ENCODE measurements at places on chromosomes 5 and 9.

DNA sequence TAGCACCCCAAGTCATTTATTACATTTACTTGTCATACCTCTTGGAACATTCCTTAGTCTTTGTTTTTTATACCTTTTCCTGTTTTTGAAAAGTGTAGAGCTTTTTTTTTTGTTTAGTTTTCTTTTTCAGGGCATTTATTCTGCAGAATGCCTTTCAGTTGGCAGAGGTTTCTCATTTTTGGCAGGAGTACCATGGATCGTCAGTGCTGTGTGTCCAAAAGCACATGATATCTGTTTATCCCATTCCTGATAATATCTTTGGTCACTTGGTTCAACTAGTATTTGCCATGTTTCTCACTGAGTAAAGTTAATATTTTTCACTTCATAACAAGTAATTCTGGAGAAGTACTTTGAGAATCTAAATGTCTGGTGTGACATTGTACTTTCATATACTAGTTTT lies 10.7 kb downstream of the OGN start:
- no peak for DNase-seq

DNA sequence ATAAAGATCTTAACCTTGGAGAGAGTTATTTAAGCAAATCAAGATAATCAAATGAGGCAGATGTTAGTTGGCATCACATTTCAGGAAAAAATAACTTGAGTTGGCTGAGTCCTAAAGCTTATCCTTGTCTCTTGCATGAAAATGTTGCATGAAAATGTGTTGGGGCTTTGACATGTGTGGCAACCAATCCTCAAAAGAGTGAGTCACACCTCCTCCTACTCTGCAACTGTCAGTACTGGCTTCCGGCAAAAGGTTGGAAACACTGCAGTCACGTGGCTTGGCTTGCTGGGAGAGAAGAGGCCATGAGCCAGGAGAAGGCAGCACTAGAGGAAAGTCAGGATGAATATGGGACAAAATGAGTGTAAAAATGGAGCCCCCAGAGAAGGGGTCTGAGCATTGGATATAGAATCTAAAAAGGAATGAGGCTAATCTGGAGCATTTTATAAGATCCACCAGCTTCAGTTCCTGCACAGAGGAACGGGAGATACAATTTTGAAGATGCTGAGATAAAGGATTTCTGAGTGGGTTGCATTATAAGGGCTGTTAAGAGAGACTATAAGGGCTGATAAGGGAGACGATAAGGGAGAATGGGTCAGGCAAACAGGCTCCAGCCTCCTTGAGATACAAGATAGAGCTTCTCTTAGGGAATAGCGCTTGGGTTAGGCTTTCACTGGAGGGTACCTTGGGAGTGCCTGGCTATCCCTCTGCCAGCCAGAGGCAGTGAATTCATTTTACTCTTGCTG lies 43.1 kb downstream of the SPATA31D1 start:
- DNase-seq = no peak

GRCh38 chr5:127203818-127204217 lies 86.8 kb upstream of the MEGF10 start:
- DNase-seq = no peak

- no peak for DNase-seq
Measured at GRCh38 chr5:94240993-94241651, 377.3 kb downstream of the KIAA0825 start.

DNA sequence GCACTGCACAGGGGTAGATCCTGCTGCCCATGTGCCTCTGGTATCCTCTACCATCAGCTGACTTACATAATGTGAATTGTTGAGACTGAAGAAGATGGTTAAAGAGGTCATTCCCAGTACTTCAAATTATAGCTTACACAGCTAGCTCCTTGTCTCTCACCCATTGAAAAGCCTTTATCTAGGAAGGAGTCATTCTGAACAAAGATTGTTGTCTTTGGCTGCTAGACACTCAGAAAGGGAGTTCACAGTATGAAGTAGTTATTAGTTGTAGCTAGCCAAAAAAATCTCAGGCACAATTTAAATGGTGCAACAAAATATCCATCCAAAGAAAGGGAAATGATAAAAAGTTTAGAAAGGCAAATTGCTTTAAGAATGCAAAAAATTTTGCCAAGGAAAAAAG lies 102.0 kb upstream of the NREP start:
- DNase-seq = no peak

- DNase-seq = no peak
Measured at GRCh38 chr5:136192015-136192525, 892 bp downstream of the SMIM32 start.

DNA sequence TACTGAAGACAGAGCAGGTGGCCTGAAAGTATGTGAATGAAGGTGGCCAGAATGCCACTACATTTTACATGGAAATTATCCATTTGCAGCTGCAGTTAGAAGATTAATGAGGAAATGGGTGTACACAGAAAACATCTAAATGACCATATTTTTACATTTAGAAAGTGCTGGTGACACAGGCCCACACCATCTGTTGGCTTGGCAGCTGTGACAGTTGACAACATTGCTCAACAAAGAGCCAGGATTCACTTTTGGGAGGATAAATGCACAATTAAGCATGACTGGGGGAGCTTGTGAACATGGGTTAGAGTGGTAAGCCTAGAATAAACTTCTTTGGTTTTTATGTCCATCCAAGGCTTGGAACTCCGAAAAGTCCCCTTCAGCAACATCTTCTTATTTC lies 360.5 kb downstream of the KCTD16 start:
- DNase-seq = no peak

- no peak for DNase-seq
Measured at GRCh38 chr5:144183254-144183889, 12.7 kb downstream of the KCTD16 start.

GRCh38 chr5:159402311-159402710 lies 72.0 kb upstream of the IL12B start:
- no peak for DNase-seq

- DNase-seq = no peak
Measured at GRCh38 chr9:95870906-95871305, 4.6 kb upstream of the ERCC6L2 start.

GRCh38 chr5:138458856-138459255 lies 6.4 kb upstream of the EGR1 start:
- no peak for DNase-seq

- no peak for DNase-seq
Measured at GRCh38 chr5:4189317-4189716, 593.7 kb downstream of the IRX1 start.

- no peak for DNase-seq
Measured at GRCh38 chr5:143132739-143133138, 270.7 kb downstream of the NR3C1 start.

- DNase-seq = no peak
Measured at GRCh38 chr5:57825031-57825686, 342.5 kb upstream of the ACTBL2 start.

DNA sequence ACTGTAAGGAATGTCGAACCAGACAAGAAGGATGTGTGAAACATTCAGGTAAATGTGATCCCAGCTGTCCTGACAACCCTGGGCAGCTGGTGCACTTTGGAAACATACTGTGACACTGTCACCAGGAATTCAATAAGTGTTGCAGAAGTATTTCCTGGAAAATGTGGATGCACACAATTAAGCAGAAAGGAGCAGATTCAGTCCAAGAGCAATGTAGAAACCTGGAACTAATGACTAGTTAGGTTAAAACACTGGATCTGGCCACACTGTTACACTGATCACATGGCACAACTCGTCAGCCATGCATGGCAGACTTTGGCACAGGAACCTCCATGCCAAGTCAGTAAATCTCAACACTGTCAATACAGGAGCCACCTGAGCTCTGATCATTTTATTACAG lies 109.0 kb downstream of the FAM174A start:
- no peak for DNase-seq

- DNase-seq = no peak
Measured at GRCh38 chr9:4297786-4298254, 2.0 kb downstream of the GLIS3 start.

DNA sequence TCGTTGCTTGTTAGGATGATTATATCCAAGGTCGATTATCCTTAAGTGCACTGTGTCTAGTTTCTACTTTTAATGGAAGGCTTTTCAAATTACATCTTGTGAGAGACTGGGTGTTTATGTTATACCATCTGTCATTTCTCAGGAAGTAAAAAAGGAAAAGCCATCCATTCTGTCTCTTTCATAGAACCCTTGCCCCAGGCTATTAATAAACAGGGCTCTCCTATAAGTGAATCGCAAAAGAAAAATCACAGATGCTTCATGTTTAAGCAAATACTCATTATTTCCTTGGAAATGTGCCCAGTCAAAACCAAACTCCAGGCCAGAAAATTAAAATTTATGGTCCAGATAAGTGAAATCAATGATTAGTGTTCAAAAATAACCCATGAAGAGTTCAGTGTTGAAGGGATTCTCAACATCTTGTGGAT lies 58.1 kb downstream of the STARD4 start:
- DNase-seq = no peak

GRCh38 chr5:174292348-174292747 lies 246.8 kb downstream of the NSG2 start:
- no peak for DNase-seq

- DNase-seq = no peak
Measured at GRCh38 chr5:155546075-155546474, 532.5 kb downstream of the KIF4B start.

DNA sequence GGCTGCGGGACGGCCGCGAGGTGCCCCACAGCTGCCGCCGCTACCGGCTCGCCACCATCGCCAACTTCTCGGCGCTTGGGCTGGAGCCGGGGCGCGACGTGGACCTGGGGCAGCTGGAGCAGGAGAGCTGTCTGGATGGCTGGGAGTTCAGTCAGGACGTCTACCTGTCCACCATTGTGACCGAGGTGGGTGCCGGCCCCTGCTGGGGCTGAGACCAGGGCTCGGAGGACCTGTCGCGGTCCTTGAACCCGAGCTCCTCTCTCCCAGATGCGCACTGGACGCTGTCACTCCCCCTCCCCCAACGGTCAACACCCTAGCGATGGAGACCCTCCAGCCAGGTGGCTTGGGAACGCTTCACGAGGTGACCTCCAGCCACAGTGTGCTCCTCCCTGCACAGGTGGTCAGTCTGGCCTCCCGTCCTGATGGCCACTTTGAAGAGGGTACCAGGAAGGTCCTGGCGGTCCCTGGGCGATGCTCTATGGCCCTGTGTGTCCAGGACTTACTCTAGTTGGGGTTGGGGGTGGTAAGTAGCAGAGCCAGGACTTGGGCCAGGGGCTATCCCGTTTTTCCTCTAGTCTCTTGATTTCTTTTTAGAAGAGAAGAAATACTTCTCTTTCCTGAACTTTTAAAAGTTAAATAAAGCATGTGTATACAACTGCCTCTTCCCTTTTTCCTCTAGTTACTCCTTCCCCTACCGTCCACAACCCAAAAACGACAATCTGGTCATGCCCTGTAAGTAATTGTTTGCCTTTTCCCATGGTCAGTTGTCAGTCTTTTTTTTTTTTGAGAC lies 866 bp downstream of the SLC22A5 start:
- no peak for DNase-seq

DNA sequence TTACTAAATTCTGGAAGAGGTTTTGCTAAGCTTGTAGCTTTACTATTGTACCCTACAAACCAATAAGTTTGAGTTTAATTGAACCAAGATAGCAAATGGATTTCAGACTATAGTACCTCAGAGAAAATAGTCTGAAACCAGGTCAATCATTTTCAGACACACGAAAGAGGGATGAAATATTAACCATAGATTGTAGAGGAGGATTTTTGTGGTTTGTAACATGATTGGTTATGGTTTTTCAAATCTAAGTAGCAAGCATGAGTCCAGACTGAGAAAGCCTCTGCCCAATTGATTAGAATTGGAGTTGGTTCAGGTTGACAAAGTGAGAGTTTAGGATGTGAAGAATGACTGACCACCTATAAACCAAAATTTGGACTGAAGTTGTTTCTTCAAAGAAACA lies 562.7 kb upstream of the DMAC1 start:
- no peak for DNase-seq

- no peak for DNase-seq
Measured at GRCh38 chr5:74392711-74393351, 247.7 kb downstream of the ENC1 start.

DNA sequence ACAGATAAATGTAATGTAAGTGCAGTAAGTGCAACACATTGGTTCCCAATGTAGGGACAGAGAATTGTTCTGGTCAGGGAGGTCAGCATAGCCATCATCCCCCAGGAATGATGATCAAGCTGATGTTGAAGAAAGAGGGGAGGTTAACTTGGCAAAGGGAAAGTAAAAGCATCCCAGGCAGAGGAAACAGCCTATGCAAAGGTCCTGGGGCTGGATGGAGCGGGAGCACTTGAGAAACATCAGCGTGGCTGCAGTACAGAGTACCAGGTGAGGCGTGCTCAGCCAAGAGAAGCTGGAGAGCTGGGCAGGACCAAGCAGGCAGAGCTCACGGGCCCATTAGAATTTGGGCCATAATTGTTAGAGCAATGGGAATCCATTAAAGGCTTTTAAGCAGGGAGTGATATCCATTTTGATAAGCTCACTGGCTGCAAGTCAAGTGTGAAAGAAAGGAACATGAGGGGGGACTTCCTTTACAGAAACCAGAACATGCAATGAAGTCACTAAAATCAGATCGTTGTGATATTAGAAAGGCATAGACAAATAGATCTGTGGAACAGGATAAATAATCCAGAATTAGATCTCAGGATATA lies 50.1 kb upstream of the HAND1 start:
- DNase-seq = no peak

- no peak for DNase-seq
Measured at GRCh38 chr9:126874546-126875314, 14.3 kb downstream of the ZBTB34 start.

DNA sequence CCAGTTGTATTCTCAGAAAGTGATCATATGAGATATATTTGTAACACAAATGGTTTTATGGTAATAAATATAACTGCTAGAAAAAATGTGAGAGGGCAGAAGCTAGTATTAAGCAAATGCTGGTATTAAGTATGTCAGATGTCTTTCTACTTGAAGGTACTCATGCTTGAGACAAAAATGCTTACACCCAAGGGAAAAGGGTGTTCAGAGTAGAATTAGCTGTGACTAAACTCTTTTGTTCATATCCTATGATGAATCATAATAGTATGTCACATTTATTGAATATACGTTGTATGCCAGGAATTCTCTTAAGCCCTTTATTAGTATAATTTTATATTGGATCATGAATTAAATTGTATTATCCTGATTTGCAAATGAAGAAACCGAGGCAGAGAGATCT lies 2.2 kb downstream of the ADGRV1 start:
- DNase-seq = no peak

- no peak for DNase-seq
Measured at GRCh38 chr5:92836855-92837755, 743.9 kb downstream of the NR2F1-AS1 start.

Measured in GM18507 (cell line).